ENCODE measurements at places on chromosomes 1 and 21.
A peak's percentile ranks its signal among the peaks of the same experiment; 100 is the strongest.

DNA sequence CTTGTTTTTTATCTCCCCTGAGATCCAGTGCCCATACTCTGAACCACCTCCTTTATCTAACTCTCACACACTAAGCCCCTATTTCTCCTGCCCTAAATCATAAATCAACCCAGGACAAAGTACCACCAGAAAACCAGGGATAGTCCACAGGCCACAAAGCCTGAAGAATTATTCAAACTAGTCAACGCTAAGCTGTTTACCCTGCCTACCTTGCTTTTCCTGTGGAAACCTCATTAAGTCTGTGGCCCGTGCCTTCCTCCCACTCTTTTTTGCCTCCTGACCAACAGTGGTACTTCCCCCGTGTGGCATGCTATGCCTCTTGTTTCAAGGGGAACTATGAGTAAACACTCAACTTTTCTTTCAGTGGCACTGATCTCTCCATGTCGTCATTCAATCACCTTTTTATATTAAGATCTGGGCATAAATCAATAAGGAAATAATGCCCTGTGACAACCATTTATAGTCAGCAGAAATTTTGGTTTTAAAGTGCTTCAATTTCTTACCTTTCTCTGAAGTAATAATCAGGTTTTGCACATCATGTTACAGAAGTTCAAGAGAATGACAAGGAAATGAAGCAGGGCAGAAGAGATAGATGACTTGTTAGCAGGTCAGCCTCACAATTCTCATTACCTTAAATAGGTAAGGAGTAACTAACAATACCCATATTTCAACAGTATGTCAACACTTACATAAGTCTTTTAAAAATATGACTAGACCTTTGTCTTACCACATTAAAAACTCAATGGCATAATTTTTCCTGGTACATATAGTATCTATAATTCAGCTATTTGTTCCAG lies 32.1 kb downstream of the EYA3 start:
- peak; percentile 10 for DNase-seq

DNA sequence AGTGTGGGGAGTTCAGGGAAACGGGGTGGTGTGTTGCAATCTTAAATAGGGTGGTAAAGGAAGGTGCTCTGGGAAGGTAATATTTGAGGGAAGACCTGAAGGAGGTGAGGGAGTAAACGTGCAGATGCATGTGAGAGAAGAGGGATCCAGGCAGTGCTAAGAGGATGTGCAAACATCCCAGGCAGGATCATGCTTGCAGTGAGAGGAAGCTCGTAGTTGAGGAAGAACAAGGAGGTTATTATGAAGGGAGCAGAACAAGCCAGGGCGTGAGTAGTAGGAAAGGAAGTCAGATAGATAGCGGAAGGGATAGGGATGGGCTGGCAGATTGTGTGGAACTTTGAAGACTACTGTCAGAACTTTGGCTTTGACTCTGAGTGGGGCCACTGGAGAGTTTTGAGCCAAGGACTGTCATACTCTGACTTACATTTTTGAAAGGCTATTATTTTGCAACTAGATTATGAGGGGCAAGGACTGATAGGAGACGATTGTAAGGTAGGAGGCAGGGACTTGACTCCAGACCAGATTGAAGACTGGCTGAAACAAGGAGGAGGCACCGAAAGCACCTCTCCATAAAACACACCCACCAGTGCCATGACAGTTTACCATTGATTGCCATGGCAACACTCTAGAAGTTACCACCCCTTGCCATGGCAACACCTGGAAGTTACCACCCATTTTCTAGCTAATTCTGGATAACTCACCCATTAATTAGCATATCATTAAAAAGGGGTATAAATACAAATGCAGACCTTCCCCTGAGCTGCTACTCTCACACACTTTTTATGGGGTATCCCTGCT lies 67.0 kb downstream of the XCL2 start:
- no peak for DNase-seq

- no peak for DNase-seq
These were observed 381.7 kb upstream of the VAMP3 start for GRCh38 chr1:7389201-7389905.

- DNase-seq, result no peak
These were observed 40.2 kb downstream of the ADAMTS1 start for GRCh38 chr21:26804895-26805609.

DNA sequence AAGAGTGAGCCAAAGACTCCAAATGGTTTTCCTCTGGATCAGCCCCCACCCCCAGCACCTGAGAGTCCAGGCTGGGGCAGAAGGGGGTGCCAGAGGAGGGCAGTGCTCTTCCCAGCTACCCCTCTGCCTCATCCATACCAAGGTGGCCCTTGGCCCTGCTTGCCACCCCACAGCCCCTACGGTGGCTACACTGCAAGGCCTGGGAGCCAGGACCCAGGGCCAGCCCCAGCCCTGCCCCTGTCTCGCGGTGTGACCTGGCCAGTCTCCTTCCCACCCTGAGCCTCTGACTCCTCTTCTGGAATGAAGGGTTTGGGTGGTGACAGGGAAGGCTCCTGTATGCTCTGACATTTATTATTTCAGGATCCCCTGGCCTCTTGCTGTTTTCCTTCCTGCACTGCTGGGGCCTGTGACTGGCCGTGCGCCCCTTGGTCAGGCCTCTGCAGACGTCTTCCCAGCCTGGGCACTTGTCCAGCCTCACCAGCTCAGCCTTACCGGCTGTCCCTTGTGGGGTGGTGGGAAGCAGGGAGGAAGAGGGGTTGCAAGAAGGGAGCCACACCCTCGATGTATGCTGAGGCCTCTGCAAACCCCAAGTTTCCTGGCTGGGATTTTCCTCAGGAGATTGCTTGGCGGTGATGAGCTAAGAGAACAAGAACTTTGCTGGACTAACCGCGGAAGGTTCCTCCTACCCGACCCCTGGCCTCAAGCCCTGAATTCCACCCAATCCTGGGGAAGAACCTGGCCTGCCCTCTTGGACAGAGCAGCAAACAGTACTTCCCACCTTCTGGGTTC lies 13.5 kb downstream of the ASAP3 start:
- DNase-seq, result no peak

GRCh38 chr1:44270686-44271628 lies 57.7 kb downstream of the DMAP1 start:
- DNase-seq, result no peak

DNA sequence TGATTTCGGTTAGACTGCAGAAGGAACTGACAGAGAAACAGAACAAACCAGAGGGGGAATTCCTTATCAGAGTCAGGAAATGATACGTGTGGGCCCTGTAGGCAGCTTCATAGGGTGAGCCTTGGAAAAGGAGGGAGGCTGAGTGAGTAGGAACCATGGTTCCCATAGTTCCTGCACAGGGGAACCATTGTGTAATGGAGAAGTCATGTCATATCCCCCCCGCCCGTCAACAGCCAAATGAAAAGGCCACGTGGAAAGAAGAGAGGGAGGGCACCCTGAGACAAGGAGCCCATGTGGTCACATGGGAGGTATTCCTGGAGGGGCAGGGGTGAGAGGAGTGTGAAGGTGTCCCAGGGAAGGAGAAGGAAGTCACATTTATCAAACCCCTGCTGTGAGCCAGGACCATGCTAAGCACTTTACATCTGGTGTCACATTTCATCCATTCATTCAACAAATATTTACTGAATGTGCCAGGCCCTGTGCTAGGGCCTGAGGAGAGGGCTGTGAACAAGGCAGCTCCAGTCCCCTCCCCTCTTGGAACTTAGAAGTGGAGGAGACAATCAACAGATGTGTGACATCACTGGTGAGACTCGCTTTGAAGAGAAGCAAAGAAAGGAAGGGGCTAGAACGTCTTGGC lies 15.7 kb upstream of the FGR start:
- DNase-seq, result no peak

DNA sequence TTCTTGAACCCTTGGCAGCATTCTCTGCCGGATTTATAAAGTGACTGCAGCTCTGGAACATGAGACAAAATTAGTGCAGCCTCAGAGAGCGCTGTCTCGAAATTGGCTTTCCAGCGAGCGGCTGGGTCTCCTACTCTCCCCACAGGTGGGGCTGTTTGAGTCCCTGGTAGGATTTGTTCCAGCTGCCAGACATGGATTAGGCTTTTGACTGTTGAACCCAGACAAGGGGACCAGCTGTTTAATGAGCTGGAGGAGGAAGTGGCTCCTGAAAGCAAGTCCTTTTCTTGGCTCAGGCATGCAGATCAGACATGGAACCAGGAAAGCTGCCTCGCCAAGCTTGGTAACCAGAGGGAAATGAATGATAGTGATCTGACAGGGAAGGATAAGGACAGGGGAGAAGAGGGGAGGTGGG lies 69.6 kb downstream of the UBIAD1 start:
- no peak for DNase-seq

DNA sequence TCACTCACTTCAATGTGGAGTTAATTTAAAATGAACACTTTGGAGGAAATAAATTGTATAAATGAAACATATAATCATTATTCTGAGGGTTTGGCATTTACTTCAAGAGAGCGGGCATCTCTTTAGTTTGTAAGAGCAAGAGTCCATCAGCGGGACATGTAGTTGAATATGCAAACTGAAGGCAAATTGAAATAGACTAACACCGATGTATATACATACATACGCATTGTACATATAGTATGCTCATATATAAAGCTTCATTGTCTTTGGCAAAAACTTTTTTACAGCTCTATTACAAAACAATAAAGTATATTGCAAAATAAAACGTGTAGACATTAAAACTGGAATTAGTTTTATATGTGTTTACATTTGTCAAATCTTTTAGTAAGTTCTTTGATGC lies 328.9 kb downstream of the LTN1 start:
- no peak for DNase-seq

DNA sequence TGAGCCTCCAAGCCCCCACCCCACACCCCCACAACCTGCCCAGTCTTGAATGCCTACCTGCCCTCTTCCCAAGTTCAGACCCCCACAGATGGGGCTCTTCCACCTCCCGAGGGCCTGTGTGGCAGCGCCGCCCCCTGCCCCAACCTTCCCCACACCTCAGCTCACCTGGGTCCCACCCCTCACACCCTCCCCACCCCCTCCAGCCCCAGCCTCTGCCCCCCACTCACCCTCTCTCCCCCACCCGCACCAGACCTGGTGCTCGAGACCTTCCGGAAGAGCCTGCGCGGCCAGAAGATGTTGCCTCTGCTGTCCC lies 9.2 kb downstream of the TNFRSF18 start:
- DNase-seq, result no peak

DNA sequence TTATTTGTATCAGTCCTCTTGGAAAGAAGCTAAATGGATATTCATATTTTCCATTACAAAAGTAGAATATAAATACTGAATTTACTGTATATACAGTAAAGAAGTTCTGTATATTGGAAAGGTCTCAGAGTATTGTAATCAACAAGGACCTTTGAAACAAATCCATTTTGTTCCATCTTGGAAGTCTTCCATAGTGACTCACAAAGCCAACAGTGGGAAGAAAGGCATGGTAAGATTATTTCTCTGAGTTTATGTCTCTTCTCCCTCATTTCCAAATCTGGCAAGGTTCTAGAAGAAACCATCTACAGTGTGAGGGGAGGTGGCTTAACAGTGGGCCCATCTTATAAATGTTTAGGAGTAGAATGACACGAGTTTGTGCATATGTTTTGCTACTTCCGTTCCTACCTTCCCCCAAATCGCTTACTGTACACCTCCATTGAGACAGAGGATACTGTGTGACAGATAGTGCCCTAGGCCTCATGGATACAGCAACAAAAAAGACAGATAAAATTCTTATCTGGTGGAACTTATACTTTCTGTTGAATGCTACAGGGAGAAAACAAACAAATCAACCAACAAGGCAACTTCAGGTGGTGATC lies 22.1 kb upstream of the SSX2IP start:
- no peak for DNase-seq

GRCh38 chr1:166062421-166063070 lies 104.3 kb downstream of the FAM78B start:
- DNase-seq, result no peak

DNA sequence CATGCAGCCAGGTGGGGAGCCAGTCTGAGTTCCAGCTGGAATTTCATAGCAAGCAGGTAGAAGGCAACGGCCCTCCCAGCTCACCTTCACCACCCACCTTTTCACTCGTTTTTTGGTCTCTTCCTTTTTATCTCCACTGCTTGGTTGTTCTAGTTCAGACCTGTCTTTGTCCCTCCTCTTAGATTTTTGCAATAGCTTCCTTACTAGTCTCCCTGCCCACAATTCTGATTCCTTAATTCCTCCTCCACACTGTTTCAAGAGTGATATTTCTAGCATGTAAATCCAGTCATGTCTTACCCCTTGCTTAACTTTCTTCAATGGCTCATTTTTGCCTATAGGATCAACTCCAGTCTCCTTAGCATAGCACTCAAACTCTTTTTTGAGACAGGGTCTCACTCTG lies 119.6 kb downstream of the TMEM53 start:
- no peak for DNase-seq

- no peak for DNase-seq
These were observed 16.6 kb downstream of the ZNF362 start for GRCh38 chr1:33272930-33273329.

Measured in activated T-helper 1 cell treated with Interleukin-2 at 50 U/mL for 16 hours (primary cell).